ENCODE measurements at places on chromosomes 4 and X.

GRCh38 chr4:5799406-5799805 lies 88.4 kb downstream of the EVC start:
- no peak for DNase-seq

- peak; percentile 38 for DNase-seq
Observed at GRCh38 chr4:100489305-100489704, 28.5 kb downstream of the EMCN start.

DNA sequence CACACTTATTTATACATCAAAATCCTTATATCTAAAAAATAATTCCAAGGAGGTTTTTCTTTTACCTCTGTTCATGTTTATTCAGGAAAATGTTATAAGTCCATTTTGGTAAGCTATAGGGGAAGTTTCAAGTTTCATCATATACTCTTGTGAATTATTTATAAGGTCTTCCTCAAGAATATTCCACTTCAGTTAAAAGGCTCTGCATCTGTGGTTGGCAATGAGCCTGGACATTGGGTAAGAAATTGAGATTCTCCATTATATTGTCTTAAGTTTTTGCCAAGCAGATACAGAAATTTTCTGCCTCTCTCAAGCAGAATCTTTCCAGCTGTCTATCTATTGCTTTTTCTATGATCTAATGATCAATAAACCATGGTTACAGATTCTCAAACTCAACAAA lies 641.9 kb downstream of the NLGN4X start:
- no peak for DNase-seq

- DNase-seq = peak; percentile 87
Observed at GRCh38 chr4:156496797-156497196, 474.8 kb downstream of the PDGFC start.

- DNase-seq = no peak
Observed at GRCh38 chrX:148913971-148914370, 413.6 kb downstream of the AFF2 start.

GRCh38 chr4:89267846-89268245 lies 39.8 kb downstream of the GPRIN3 start:
- no peak for DNase-seq

DNA sequence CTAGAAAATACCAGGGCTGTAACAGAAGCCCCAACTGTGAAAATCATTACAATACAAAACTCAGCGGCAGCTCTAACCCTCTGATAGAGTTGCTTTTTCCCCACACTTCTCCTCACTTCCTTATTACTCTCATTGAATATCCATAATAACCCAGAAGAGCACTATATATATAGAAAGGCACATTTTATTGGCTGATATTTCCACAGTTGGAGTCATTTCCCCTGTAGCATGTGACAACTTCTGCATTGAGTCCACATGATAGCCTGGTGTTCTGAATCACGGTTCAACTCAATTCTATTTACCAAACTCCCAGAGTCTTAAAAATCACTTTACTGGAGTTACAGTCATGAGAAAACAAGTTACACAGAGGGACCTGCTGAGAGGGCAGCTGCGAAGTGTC lies 46.6 kb upstream of the NWD2 start:
- no peak for DNase-seq

DNA sequence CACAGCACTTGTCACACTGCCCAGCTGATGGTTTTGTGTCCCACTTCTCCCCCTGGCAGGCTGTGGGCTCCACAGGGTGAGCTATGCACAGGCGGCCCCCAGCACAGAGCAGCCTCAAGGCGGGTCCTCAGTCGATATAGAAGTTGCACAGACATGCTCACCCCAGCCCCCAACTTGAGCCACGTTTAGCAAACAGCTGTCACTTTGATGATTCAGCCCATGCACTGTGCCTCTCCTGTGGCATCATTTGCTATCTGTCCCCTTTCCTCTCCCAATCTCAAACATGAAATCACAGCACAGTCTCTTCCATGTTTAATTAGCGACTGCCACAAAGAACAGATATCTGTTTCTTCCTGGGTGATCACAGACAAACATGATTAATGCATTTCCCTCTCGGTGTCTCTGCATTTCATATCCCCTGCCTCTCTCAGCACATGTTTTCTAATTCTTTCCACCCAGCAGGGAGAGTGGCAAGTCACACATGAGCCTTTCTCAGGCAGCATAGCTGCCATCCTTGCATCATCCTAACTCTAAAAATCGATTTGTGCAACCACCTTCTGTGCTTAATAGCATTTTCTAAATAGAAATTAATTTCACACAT lies 204.9 kb downstream of the EVC2 start:
- DNase-seq = no peak

- DNase-seq = no peak
Observed at GRCh38 chr4:39390603-39391002, 16.1 kb upstream of the KLB start.

DNA sequence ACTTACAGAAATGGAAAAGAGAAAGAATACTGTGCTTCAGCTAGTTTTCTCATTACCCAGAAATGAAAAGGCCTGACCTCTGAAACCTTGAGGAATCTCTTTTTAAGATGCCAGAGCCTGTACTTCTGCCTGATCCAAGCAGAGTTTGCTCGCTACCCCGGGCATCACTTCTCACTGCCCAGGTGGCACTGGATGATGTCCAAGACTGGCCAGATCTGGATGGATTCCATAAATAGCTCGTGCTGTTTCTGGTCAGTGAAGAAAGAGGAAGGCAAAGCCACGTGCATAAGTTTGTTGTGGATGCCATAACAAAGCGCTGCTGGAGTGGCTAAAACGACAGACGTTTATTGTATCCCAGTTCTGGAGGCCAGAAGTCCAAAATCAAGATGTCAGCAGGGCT lies 133.5 kb downstream of the TBL1X start:
- DNase-seq = no peak

Measured in fibroblast of lung (primary cell).